Activated CD8-positive, alpha-beta T cell treated with anti-CD3 and anti-CD28 coated beads for 36 hours (primary cell): ENCODE measurements at places on chromosomes 5 and 9. TPM values are rescaled to one million over a fixed set of nuclear protein-coding genes. Genes with fewer than 3 reads are reported as not detected.

GRCh38 chr9:84785792-84786547 lies 116.4 kb downstream of the NTRK2 start:
- H3K27me3 ChIP-seq, result peaks cover 7% of the 10 kb centered on the region
- no peak for DNase-seq
- H3K27ac ChIP-seq, result no peak overlapping the region

Gene SLC46A2
- not detected for total RNA-seq

GRCh38 chr5:13488254-13488931 lies 456.1 kb downstream of the DNAH5 start:
- H3K27me3 ChIP-seq, result no peaks in the 10 kb centered on the region
- no peaks in the 10 kb centered on the region for H3K36me3 ChIP-seq
- no peak for DNase-seq
- H3K4me1 ChIP-seq, result no peaks in the 10 kb centered on the region
- H3K27ac ChIP-seq, result no peak overlapping the region

- H3K4me3 ChIP-seq, result no peak overlapping the region
- H3K36me3 ChIP-seq, result peaks cover 2% of the 10 kb centered on the region
- DNase-seq, result no peak
Measured at GRCh38 chr5:157115502-157115901, 6.7 kb upstream of the HAVCR2 start.

DNA sequence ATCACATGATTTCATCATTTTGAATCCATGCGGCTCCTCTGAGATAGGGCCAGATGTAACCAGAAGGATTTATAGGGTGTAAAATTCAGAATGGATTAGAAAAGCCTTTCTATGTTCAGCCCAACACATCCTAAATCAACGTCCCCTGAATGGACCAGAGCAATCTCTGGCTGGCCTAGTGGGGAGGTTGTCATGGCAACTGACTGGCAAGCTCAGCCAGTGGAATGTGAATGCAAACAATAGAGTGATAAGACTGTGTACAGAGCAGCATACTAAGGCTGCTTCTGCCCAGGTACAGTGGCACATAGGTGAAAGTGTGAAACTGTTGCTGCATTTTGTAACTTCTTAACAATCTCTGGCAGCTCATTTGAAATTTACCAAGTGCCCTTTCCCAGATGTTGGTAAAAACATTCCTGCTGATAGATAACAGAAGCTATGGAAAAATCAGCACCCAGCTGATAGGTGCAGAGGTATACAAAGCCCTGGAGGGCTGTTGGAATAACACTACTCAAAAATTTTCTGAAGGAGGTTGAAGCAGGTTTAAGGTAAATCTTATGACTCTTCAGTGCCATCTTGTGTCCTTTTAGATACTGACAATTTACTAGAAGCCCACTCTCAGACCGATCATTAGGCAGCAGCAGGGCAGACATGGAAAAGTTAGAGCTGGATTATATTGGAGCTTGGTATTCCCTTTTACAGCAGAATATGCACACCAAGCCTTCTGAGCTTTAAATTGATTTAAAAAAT lies 267.2 kb downstream of the RAB3C start:
- DNase-seq, result no peak
- no peak overlapping the region for H3K27ac ChIP-seq
- H3K4me3 ChIP-seq, result no peak overlapping the region
- no peaks in the 10 kb centered on the region for H3K36me3 ChIP-seq
- H3K27me3 ChIP-seq, result peaks cover 3% of the 10 kb centered on the region

- H3K4me3 ChIP-seq, result no peak overlapping the region
- no peaks in the 10 kb centered on the region for H3K36me3 ChIP-seq
- no peaks in the 10 kb centered on the region for H3K27me3 ChIP-seq
- no peaks in the 10 kb centered on the region for H3K4me1 ChIP-seq
Measured at GRCh38 chr9:26264709-26265601, 586.7 kb upstream of the TUSC1 start.

DNA sequence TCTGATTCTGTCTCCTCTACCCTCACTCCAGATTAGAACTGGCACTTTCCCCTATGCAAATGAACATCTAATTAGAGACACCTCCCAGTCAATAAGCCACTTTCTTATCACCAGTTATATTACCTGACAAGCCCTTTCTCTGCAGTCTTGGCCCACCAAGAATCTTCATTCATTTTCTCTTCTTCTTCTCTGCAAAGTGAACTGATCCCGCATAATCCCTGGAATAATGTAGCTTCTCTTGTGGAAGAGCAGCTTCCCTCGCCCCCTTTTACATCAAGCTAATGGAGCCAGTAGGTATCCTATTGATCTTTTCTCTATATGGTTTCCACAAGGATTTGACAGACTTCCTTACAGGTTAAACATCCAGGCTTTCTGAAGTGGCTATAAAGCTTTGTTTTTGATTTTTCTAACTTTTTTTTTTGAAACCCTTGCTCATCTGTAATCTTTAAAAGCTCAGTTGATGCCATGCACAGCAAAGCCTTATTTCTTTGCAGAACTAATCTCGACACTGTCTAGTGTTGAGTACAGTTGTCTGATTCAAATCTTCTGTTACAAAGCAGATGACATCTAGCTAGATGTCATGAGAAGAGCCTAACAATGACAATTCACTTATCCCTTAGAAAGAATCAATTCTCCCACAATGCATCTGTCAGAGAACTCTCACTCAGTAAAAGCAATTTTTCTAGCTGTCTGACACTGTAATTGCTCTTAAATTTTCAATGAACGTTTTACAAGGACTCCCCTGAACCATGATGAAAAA lies 281.4 kb downstream of the ISL1 start:
- no peaks in the 10 kb centered on the region for H3K4me1 ChIP-seq
- no peaks in the 10 kb centered on the region for H3K36me3 ChIP-seq
- no peaks in the 10 kb centered on the region for H3K27me3 ChIP-seq
- no peak for DNase-seq
- H3K4me3 ChIP-seq, result no peak overlapping the region
- H3K27ac ChIP-seq, result no peak overlapping the region

Gene IGFBPL1
- not detected for total RNA-seq

DNA sequence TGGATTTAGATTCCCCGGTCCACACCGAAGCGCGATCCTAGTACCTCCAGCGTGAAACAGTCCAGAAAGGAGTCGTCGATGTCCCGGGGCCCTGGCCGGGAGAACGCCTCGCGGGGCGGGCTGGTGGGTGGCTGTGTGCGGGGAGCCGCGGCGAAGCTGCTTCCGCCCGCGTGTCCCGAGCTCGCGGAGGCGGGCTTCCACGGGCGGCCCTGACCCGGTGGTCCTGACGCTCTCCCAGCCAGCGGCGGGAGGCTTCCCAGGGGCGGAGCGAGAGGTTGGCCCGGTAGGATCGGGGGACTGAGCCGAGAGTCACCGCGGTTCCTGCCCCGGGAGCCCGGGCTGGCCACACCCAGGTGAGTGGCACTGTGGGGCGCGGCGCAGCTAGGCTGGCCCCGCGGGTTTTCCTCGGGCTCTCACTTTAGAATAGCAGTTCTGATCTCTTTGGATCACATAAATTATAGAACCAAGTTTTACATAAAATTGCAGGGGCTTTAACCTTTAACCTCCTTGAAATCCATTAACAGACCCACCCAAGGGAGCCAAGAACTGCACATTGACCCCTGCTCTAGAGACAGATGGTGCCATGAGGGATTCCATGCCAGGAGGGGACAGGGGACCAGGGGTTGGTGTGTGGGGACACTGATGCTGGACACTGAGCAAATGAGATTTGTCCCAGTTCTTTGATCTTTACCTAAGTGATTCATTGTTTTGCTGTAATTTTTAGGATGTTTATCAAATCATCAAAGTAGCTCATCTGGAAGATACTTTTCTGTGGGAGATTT lies 29.2 kb upstream of the IL31RA start:
- no peak overlapping the region for H3K27ac ChIP-seq
- peak overlapping the region; percentile 9 for H3K4me3 ChIP-seq
- peaks cover 7% of the 10 kb centered on the region for H3K4me1 ChIP-seq
- H3K36me3 ChIP-seq, result no peaks in the 10 kb centered on the region

Gene DELE1
- total RNA-seq, result 50.1 TPM

DNA sequence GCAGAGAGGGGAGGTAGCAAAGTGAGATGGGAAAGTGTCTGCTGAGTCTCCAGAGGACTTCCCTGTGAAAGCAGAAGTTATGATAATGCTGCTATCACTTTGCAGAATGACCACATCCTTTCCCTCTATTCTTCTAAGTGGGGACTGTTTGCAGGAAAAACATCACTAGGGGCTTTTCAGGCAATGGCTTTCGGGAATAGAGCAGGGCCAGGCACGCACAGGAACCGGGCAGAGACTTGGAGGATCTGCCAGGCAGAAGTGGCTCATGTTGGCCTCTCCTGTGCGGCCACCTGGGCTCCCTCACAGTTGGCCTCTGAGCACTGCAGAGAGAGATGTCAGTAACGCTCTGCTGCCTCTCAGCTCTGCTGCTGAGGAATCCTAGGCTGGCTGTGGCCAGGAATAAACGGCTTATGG lies 214.7 kb downstream of the MAST4 start:
- H3K36me3 ChIP-seq, result no peaks in the 10 kb centered on the region
- peaks cover 5% of the 10 kb centered on the region for H3K4me1 ChIP-seq
- H3K4me3 ChIP-seq, result no peak overlapping the region
- H3K27ac ChIP-seq, result no peak overlapping the region

Gene FGF18
- total RNA-seq, result not detected

Gene GOLM1
- total RNA-seq, result 2.7 TPM

DNA sequence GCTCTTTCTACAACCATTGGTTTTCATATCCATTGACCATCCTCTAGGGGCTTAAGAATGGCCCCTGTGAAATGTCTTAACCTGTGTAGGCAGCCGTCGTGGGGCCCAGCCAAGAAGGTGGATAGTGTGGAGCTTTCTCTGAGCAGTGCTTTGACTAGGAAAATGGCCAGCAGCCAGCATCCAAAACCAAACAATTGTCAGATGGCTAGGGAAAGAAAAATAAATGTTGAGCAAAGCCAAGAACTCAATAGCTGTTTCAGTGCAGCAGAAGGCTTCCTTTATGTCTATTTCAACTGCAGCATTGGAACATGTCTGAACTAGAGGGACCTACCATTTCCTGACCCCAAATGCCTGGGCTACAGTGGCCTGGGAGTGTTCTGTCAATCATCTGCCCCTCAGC lies 374.9 kb downstream of the TLE4 start:
- no peaks in the 10 kb centered on the region for H3K36me3 ChIP-seq
- no peak for DNase-seq
- no peaks in the 10 kb centered on the region for H3K27me3 ChIP-seq
- H3K4me1 ChIP-seq, result no peaks in the 10 kb centered on the region

Gene ARL14EPL
- total RNA-seq, result not detected

Gene NUP188
- total RNA-seq, result 110 TPM

Gene WNT8A
- not detected for total RNA-seq

Gene ANGPTL2
- not detected for total RNA-seq

Gene SUSD1
- total RNA-seq, result 3.0 TPM

DNA sequence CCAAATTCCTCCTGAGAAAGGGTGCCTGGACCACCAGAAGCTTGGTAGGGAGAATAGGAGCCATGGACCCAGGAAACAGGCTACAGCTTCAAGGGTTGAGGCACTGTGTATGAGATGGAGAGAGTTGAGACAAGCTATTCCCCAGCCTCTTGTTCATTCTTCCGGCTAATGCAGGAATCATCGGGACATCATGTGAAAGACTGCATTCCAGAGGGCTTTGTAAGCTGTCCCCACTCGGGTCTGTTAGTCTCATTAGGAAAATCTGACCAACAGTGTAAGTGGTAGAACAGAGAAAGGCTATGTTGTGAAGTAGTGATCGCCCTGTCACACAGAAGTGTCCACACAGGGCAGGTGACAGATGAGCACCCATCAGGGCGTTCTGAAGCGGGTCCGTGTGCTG lies 81.4 kb downstream of the GABBR2 start:
- H3K27me3 ChIP-seq, result peaks cover 19% of the 10 kb centered on the region
- no peaks in the 10 kb centered on the region for H3K36me3 ChIP-seq
- H3K4me3 ChIP-seq, result no peak overlapping the region
- H3K4me1 ChIP-seq, result no peaks in the 10 kb centered on the region

GRCh38 chr9:106321394-106322180 lies 541.4 kb upstream of the ZNF462 start:
- H3K36me3 ChIP-seq, result no peaks in the 10 kb centered on the region
- H3K27me3 ChIP-seq, result no peaks in the 10 kb centered on the region
- no peaks in the 10 kb centered on the region for H3K4me1 ChIP-seq
- no peak for DNase-seq
- H3K4me3 ChIP-seq, result no peak overlapping the region

GRCh38 chr9:36036253-36036779 lies 397 bp upstream of the RECK start:
- H3K36me3 ChIP-seq, result no peaks in the 10 kb centered on the region
- H3K27ac ChIP-seq, result peak overlapping the region; percentile 28
- no peak for DNase-seq
- H3K4me3 ChIP-seq, result peak overlapping the region; percentile 81
- H3K27me3 ChIP-seq, result no peaks in the 10 kb centered on the region
- H3K4me1 ChIP-seq, result peaks cover 30% of the 10 kb centered on the region

- peaks cover 9% of the 10 kb centered on the region for H3K27me3 ChIP-seq
- H3K4me3 ChIP-seq, result no peak overlapping the region
- DNase-seq, result no peak
- H3K4me1 ChIP-seq, result peaks cover 5% of the 10 kb centered on the region
- H3K27ac ChIP-seq, result no peak overlapping the region
Measured at GRCh38 chr9:38685535-38685934, 34.4 kb downstream of the FAM240B start.

DNA sequence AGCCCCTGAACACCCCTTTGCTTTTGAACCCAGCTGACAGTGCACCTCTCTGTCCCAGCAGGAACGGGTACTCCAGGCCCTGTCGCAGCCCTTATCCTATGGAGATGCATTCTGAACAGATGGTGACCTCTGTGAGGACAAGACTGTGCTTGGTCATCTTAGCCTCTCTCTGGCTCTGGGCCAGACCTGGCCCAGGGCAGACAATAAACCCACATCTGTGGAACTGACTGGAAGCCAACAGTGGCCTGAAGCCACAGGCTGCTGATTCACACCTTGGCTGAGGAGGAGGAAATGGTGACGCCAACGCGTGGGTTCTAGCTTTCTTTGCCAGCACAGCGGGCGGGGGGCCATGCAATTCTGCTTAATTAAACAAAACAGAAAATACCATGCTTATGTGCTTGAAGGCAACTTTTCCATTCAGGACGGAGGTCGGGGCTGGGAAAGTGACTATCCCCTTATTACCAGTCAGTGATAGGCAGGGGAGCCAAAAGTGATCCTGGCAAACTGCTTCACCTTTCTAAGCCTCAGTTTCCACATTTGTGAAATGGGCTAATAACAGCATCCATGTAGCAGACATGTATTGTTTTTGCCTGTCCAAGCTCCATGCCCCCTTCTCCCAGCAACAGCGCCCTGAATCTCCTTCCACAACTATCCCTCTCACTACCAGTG lies 10.8 kb downstream of the SH3PXD2B start:
- no peak overlapping the region for H3K27ac ChIP-seq
- peaks cover 8% of the 10 kb centered on the region for H3K4me1 ChIP-seq
- H3K36me3 ChIP-seq, result no peaks in the 10 kb centered on the region

Gene MAP1B
- total RNA-seq, result 0.25 TPM

DNA sequence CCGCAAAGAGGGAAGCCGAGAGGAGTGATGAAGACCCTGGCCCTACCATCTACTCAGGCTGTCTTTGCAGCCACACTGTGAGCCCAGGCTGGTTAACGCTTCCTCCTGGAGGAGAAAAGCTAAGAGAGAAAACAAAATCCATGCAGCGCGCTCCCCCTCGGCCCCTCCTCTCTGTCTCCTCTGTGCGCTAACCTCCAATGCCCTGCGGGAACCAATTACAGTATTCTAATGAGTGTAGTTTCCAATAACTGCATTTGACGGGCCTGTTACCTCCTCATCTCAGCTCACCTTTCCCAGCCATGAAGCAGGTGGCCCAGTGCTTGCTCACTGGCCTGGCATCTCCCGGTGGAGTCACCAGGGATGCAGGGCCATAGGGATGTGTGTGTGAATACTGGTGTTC lies 565.5 kb downstream of the EBF1 start:
- H3K36me3 ChIP-seq, result no peaks in the 10 kb centered on the region
- no peak for DNase-seq
- H3K4me1 ChIP-seq, result peaks cover 8% of the 10 kb centered on the region
- no peak overlapping the region for H3K4me3 ChIP-seq
- H3K27ac ChIP-seq, result no peak overlapping the region
- no peaks in the 10 kb centered on the region for H3K27me3 ChIP-seq
